ENCODE measurements at places on chromosomes 4 and X.

DNA sequence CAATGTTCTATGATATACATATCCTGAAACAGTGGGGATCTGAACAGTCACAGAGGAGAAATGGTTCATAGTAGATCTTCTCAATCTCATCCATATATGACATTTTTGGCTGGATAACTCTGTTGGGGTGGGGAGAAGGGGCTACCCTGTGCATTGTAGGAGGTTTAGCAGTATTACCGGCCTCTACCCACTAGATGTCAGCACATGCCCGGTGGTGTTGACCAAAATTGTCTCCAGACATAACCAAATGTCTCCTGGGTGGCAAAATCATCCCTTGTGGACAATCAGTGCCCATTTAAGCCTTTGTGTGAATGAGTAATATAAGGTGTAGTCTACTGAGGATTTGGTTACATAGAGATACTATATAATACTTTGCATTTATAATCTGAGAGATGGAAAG, 89.9 kb downstream of the PLS3 start:
- DNase-seq, result peak; percentile 19

DNA sequence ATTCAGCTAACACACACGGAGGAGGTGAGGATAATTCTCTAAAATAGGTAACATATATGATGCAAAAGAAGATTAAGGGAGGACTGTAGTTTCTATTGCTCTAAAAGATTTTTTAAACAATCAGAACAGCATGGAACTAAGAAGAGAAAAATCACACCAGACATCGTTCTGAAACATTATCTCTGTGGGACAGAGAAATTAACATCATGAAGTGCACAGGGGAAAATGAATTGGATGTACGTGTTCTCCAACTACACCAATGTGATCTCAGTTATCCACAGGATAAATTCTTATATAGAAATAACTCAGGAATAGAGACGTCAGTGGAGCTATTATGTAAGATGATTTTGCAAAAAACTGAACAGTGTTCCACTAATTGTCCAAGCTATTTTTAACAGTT, 614.1 kb upstream of the HS3ST1 start:
- DNase-seq, result no peak

DNA sequence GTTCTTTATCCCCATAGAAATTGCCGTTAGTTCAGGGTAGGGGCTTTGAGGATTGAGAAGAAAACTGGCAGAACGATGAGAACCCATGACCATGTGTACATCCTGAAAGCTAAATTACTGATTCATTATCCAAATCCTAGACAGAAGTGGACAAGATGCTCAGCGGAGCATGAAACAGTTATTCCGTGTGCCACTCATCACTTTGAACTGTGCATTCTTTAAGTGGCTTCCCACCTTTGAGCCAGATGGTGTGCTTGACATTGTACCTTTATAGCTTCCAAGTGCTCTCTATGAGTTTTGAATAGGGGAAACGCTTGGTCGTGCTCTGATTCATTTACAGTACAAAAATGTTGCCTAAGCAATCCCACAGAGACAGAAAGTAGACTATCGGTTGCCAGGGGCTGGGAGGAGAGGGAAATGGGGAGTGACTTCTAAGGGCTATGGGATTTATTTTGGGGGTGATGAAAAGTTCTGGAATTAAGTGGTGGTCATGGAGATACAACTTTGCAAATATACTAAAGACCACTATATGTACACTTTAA, 100.0 kb downstream of the DOCK11 start:
- no peak for DNase-seq

DNA sequence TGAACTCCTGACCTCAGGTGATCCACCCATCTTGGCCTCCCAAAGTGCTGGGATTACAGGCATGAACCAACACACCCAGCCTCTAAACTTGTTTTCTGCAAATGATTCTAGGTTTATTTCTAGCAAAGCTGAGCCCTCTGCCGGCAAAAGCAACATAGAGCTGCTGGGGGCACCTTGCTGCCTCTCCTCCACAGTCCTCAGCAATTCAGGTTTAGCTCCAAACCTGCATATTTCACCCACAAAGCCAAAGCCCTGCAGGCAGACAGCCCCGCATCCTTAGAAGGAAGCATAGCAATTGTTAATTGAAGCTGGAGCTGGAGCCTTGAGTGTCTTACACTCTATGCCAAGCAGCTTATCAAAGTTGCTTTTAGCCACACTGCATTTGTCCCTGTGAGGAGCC, 24.9 kb upstream of the OCIAD2 start:
- DNase-seq, result no peak

DNA sequence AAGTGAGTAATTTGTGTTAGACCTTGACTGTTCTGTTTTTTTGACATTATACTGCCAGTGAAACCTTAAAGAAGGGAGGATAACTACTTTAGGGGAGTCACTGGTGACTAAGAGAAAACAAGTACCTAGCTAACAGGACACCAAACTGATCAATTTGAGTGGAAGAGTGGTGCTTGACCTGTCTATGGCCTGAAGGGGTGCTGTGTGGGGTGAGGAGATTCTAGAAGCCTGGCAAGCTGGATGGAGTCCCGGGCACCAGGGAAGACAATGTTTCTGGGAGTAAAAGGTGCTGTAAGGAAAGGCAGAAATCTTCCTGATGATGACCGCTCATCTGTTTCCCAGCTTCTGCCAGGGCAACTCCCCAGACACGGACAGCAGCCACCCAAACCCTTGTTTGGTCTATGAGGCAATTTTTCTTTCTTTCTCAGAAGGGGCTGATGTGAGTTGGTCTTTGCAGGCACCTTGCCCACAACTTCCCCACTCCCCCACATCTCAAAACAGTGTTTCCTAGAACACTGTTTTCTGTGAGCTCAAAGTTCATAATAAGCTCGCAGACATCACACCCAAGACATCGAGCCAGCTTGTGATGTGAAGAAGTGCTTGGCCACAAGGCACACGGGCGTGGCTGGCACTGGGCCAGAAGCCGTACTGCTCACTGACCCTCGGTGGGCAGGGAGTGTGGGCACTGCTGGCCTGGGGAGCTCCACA, 4.6 kb downstream of the TXK start:
- peak; percentile 45 for DNase-seq

GRCh38 chr4:186643501-186644310, 80.0 kb downstream of the FAT1 start:
- DNase-seq, result no peak

DNA sequence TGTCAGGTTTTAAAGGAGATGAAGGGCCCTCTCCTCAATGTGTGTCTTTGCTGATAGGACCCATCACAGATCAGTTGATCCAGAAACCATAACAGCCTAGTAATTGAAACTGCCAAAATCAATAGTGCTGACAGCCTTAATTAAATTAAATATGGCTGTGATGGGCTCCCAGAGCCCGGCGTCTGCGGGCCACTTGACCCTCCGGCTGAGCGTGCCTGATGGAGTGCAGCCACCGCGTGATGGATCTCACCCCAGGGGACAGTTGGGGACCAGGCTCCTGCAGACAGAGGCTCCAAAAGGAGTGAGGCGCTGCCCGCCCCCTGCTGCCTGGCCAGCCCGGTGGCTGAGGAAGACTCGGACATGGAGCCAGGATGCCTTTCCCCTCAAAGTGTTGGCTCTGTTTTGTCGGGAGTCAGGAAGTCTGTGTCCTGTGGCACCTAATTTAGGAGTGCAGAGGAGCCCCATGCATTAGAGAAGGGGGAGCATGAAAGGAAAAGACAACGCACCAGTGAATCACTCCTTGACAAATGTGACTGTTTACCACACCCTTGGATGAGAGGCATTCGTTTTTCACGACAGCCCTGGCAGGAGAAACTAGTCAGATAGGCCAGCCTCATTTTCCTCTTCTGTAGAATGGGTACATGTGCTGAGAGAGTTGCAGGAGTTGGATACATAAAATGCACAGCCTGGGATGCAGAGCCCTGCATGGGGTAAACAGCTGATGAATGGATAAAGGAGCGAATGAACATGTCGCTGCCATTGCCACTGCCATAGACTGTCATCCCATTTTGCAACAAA, 40.9 kb upstream of the MSX1 start:
- DNase-seq, result no peak

DNA sequence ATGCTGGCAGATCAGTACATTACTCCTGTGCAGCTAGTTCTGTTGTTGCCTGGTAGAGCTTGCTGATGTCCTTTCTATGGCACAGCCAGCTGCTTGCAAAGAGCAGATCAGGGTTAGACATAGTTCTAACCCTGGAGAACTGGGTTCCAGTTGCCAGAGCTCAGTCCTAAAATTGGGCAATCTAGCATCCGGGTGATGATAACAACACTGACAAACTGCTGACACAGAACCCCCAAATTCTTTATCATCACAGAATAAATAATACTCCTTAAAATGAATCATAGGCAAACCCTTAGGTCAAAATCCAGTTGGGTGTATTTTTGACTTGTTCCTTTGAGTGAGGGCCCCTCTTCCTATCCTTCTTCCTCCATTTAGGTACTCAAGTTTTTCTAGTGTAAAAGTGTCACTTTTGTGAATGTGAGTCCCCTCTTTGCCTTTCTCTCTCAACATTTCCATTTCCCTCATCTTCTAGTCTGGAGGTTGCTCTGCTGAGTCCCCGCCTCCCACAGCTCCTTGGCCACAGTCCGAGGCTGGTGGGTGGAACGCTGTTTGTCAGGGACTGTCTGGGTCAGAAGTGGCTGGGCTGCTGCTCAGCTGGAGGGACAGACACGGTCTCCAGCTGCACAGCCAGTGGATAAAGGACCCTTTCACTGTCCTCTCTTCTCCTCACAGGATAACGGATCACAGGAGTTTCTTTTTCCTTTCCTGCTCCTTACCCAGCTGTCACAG, 93.6 kb upstream of the RASGEF1B start:
- DNase-seq, result no peak

Measured in CD4-positive, alpha-beta T cell treated with Interleukin-17A for 4 hours (primary cell).